ENCODE measurements at places on chromosomes 11 and 22.

GRCh38 chr22:45358127-45358526 is 48.4 kb downstream of the FAM118A start:
- no peak for DNase-seq

GRCh38 chr11:132051704-132052103 is 681.3 kb downstream of the NTM start:
- DNase-seq: no peak

DNA sequence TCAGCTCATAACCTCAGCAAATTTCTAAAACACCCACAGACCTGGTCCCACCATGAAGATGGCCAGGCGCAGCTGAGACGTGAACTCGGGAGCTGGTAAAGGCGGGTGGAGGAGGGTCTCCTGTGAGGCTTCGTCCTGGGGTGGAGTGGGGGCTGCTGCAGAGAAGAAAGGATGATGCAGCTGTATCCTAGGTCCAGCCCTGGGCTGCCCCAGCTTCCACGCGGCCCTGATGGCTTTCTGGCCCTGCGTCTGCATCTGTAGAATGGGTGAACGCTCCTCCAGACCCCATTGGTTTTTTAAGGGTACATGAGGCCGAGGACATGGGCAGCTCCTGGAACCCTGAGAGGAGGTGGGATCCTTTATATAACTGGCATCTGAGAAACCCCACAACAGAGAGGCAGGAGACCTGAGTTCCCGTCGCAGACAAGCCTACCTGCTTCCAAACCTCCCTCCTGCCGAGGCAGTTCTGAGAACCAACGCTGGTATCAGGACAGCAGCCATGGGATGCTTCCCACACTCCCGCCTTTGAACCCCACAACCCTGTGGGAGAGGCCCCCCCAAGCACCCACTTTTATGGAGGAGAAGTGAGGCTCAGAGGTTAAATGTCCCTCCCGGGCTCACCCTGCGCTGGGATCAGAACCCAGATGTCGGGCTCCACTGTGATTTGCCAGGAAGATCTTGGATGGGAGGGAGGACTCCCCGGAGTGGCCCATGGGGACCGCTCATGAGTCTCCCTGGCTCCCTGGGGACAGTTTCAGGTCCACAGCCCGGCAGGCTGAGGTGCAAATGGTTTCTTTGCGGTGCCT is 55.2 kb upstream of the FGF3 start:
- DNase-seq: no peak

GRCh38 chr11:131253142-131253655 is 117.2 kb upstream of the NTM start:
- DNase-seq: no peak

- no peak for DNase-seq
Measured at GRCh38 chr11:104142698-104143097, 21.2 kb downstream of the PDGFD start.

DNA sequence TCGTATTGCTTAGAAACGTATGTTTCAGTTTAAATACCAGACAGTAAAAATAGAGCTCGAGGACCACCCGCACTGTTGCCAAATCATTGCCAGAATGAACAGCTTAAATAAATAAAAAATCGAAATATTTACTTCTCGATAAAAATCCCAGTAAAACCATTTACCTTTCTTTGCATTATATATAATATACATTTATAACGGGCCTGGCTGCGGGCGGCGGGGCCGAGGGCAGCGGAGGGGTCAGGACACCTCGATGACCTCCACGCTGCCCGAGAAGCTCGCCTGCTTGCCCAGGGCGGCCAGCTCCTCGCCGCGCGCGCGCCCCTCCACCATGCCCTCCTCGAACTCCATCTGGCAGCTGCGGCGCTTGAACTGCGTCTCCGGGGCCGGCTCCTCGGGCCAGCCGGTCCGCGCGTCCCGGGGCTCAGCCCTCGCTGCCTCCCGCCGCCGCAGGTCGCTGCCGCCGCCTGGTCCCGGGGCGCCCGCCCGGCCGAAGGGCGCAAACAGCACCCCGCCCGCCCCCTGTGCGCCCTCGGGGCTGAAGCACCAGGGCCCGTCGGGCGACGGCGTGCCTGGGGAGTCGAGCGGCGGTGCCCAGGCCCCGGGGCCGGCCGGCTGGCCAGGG is 15.7 kb downstream of the DUSP8 start:
- DNase-seq: no peak

DNA sequence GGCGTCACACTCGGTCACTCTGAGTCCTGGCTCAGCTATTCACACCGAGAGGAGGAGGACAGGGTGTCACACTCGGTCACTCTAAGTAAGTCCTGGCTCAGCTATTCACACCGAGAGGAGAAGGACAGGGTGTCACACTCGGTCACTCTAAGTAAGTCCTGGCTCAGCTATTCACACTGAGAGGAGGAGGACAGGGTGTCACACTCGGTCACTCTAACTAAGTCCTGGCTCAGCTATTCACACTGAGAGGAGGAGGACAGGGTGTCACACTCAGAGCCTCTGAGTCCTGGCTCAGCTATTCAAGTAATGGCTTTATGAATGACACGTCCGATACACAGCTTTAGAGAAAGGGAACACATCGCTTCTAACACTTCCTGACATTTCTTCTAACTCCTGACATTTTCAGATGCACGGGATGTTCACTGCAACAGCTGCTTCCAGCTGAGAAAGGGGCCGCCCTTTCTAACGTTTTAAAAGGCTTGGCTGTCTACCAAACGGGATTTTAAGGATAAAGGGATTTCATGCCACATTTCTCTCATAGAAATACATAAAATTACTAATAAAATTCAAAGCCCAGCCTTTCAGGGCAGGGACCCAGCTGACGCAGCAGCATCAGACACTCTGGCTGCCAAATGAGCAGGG is 28.1 kb downstream of the DRD4 start:
- no peak for DNase-seq

GRCh38 chr11:40271361-40271760 is 1188.1 kb downstream of the LRRC4C start:
- DNase-seq: no peak

- DNase-seq: no peak
Measured at GRCh38 chr11:26676641-26677040, 45.2 kb downstream of the SLC5A12 start.

- no peak for DNase-seq
Measured at GRCh38 chr11:21975242-21975641, 217.6 kb upstream of the ANO5 start.

- no peak for DNase-seq
Measured at GRCh38 chr11:78085972-78086371, 6.3 kb upstream of the NDUFC2 start.

- DNase-seq: no peak
Measured at GRCh38 chr11:94754819-94755218, 13.3 kb upstream of the AMOTL1 start.

- DNase-seq: no peak
Measured at GRCh38 chr11:86627776-86628455, 44.5 kb downstream of the ME3 start.

- DNase-seq: no peak
Measured at GRCh38 chr22:43479301-43479950, 67.6 kb downstream of the MPPED1 start.

DNA sequence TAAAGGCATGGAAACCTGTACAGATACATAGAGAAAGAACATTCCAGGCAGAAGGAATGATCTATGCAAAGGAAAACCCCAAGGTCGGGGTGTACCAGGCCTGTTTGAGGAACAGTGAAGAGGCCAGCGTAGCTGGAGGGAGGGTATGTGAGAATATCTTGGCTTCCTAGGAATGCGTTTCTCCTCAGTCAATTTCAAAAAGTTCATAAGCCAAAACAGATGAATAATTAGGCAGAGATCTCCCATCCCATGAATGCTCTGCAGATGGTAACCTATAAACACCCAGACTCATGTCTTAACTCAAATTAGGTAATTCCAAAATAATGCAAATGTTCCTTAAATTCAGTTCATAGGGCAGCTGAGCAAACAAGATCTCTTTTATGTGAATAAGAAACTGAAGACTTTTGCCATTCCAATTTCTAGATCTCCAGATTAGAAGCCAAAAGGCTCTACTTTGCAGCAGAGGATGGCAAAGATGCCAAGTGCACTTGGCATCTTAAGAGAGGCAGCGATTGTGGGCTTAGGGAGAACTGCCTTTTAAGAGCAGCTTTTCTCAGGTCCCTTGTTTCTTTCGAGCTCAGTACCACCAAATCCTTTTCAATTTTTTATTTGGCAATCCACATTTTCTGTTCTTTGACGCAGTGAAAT is 13.2 kb downstream of the FAM118B start:
- DNase-seq: no peak

- DNase-seq: no peak
Measured at GRCh38 chr11:8090756-8091155, 9.7 kb downstream of the TUB start.

DNA sequence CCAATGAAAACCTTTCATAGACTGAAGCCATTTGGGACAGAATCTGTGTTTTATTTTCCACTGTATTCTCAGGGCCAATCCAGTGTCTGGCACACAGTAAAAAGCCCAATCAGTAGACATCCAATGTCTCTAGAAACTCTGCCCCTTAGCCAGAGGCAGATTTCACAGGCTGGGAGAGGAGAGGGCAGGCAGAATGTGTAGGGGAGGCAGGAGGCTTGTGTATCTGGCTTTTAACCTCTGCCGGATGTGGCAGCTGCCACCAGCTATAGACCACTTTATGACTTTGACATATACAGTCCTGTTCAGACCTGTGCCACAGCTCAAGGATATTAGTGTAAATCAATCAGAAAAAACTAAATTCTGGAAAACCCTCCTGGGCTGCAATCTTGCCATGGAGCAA is 4.4 kb downstream of the EXPH5 start:
- no peak for DNase-seq

GRCh38 chr11:103013421-103013820 is 57.9 kb upstream of the MMP13 start:
- no peak for DNase-seq

GRCh38 chr11:1100417-1101245 is 26.0 kb downstream of the MUC2 start:
- no peak for DNase-seq

- no peak for DNase-seq
Measured at GRCh38 chr11:104549019-104549418, 349.2 kb downstream of the CASP12 start.

DNA sequence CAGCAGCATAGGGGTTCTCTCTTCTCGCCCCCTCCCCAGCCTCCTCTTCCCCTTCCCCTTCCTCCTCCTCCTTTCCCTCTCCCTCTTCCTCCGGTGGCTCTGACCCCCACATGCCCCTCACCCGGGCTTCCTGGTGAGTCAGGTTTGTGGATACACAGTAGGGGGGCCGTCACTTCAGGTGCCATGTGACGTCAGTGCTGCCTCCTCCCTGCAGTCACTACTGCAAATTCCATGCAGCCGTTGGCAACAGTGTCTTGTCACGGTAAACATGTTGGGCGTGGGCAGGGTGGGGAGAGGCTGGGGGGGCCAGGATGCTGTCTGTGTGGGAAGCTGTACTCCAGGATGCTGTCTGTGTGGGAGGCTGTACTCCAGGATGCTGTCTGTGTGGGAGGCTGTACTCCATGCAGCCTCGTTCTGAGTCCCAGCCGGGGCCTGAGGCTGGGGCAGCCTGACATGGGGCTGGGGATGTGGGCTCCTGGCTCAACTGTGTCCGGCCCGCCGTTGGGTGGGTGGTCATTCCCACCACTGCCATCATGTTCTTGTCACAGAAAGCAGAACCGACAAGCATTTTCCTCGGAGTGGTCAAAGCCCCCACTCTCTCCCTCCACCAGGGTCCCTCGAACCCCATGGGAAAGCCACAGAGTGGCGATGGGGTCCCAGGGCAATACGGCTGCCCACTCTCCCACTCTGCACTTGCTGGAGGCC is 2.4 kb upstream of the MUC2 start:
- no peak for DNase-seq

- DNase-seq: no peak
Measured at GRCh38 chr11:68051191-68052136, 12.6 kb downstream of the TCIRG1 start.

DNA sequence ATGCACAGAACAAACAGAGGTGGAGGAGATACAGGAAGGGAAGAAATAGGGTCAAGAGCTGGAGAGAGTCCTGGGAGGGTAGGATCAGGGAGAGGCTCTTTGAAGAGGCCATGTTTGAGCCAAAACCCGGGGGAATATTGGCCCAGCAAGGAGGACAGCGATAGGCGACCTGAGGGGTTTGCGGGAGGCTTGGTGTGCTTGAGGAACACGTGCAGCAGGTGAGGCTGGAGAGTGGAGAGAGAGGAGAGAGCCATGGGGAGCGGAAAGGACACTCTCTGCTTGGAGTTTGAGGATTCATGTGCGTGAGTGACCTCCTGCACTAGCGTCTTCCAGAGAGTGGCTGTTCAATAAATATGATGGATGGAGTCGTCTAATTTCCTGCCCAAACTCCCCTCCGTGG is 4.7 kb upstream of the B3GAT1 start:
- DNase-seq: no peak

- no peak for DNase-seq
Measured at GRCh38 chr11:134468081-134468668, 56.1 kb upstream of the B3GAT1 start.

GRCh38 chr11:35618497-35619115 is 346 bp downstream of the FJX1 start:
- no peak for DNase-seq

DNA sequence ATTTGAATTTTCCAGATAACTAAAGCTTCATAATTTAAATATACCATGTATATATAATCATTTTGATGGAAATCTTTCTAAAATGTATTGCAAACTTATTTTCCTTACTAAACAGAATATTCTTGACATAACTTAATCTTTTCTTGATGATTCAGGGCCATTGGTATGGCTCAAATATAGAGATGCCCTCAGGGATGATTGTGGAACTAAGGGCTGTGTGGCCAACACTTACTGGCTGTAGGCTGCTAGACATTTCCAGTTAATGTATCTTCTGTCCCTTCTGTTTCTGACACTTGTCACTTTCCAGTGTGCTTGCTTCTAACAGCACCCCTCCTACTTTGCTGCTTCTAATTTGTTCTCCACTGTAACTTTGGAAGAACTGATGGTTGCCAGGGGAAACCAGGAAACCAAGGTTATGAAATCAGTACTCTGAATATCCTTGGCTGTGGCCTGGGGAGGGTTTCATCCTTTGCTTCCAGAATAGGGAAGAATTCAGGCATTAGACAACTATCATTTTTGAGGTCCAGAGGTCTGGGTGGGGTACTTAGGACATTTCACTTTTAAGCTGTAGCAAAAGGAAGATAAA is 697.2 kb downstream of the ETS1 start:
- no peak for DNase-seq

GRCh38 chr22:33288078-33288477 is 229.9 kb upstream of the SYN3 start:
- no peak for DNase-seq

DNA sequence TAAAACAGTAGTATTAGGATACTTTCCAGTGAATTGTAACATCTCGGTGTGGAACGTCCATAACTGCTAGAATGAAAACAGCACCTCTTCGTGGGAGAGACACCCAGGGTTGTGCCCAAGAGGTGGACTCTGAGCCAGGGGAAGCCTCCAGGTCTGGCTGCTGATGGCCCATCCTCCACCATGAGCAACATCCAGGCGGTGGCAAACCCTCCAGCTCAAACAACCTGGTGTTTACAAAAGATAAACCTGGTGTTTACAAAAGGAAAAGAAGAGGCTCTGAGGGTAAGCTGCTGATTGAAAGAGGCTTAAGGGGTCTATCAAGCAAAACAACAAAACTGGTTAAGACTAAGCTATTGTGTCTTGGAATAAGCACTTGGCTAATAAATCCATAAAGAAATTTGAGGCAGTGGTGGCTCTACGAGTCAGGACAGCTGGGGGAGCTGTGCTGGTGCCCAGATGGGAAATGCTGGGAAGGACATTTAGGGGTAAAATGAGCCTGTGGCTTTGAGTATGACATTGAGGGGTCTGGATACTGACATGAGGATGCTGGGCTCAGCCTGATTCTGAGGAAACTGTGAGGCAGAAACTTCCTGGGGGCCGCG is 909.0 kb downstream of the BRD1 start:
- peak; percentile 54 for DNase-seq

- peak; percentile 89 for DNase-seq
Measured at GRCh38 chr22:49970528-49971231, 10.1 kb downstream of the PIM3 start.

Measured in pons (tissue), 1 donor.